Mucosa of gallbladder (tissue), 1 donor: ENCODE measurements at places on chromosomes 16 and 17.

- DNase-seq: no peak
These were observed 8.1 kb downstream of the LDAF1 start for GRCh38 chr16:21166561-21166961.

DNA sequence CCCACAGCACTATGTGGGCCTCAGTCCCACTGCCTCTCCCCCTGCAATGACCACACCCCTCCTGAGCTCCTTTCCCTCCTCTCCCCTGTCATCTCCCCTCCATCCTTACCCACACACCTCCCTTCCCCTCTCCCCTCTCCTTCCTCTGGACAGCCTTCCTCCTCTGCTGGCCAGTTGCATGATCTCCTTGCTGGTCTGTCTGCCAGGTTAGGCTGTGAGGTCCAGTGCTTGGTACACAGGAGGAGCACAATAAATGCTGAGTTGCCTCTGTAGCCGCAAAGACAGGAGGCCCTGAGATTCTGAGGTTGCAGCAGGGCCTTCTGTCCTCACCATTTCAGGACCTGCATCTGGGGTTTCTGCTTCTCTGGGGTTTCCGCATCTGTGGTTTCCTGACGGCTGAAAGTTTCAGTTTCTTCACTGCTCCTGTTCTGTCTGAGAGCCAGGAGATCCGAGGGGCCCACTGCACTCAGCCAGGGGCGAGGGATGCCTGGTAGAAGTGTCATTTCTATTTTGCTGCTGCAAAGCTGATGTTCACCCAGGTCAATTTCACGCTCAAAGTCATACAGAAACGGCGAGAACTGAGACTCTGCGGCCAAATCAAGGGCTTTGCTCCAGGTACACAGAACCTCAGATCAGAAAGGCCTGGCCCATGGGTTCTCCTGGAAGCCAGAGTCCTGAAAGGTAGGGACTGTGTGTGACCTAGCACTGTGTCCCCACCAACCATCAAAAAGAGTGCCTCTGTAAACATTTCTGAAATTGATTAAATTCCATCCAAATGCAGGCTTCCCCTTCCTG lies 4.6 kb upstream of the SLC12A3 start:
- DNase-seq: no peak

- DNase-seq: no peak
These were observed 23.6 kb downstream of the ALOX15B start for GRCh38 chr17:8062435-8062806.

GRCh38 chr17:17191961-17192381 lies 14.2 kb downstream of the PLD6 start:
- DNase-seq: no peak

- DNase-seq: no peak
These were observed 4.0 kb downstream of the CD7 start for GRCh38 chr17:82313195-82314011.

DNA sequence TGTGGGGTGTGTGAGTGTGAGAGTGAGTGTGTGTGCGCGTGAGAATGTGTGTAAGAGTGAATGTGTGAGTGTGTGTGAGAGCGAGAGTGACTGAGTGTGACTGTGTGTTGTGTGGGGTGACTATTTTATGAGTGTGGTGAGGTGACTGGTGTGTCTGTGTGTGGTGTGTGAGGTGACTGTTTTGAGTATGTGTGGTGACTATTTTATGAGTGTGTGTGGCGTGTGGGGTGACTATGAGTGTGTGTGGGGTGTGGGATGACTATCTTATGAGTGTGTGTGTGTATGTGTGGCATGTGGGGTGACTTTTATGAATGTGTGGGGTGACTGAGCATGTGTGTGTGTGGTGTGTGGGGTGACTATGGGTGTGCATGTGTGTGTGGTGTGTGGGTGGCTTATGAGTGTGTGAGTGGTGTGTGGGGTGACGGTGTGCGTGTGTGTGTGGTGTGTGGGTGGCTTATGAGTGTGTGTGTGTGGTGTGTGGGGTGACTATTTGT lies 152.9 kb upstream of the PLCG2 start:
- DNase-seq: no peak

DNA sequence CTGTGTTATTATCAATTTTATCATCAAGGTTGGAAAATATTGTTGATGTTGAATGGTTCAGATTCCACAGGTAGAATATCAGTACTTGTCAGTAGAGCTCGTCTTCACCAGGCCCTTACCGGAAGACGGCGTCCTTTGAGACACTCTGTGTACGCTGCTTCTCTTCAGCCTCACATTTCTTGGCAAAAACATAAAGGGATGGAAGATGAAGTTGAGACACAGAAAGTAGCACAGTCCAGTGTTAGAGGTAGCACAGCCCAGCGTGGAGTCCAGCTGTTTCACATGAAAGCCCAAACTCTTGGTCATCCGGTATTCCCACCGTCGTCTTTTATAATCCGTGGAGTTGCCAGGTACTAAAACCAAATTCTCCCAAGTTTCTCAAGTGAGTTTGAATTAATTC lies 30.4 kb downstream of the ATP2C2 start:
- no peak for DNase-seq

- DNase-seq: peak; percentile 55
These were observed 7.8 kb upstream of the RNF213 start for GRCh38 chr17:80252871-80253270.

DNA sequence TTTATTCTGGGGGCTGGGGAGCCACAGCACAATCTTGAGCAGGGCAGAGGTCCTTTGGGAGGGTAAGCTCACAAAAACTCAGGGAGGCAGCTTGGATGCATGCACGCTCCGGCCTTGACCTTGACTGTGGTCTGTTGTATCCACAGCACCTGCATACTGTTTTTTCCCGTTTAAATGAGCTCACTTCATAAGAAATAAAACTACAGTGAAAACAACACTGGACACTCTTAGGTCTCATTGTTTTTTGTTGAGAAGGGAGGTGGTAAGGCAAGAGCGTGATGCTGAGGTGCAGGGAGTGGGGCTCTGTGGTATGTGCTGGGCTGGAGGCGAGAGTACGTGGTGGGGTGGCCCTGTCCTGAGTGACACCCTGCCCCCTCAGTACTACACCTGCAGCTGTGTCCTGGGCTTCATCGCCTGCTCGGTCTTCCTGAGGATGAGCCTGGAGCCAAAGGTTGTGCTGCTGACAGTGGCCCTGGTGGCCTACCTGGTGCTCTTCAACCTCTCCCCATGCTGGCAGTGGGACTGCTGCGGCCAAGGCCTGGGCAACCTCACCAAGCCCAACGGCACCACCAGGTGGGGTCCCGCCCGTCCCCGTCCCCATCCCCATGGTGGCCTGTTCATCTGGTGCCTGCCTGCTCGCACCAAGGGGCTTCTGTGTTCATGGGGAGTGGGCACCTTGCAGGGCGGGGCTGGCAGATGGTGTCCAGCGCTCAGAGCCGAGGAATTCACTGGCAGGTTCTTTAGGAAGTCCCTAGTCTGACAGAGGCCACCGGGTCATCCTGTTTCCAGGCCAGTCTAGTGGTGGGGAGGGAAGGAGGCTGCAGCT lies 44.2 kb downstream of the ADCY7 start:
- DNase-seq: no peak

DNA sequence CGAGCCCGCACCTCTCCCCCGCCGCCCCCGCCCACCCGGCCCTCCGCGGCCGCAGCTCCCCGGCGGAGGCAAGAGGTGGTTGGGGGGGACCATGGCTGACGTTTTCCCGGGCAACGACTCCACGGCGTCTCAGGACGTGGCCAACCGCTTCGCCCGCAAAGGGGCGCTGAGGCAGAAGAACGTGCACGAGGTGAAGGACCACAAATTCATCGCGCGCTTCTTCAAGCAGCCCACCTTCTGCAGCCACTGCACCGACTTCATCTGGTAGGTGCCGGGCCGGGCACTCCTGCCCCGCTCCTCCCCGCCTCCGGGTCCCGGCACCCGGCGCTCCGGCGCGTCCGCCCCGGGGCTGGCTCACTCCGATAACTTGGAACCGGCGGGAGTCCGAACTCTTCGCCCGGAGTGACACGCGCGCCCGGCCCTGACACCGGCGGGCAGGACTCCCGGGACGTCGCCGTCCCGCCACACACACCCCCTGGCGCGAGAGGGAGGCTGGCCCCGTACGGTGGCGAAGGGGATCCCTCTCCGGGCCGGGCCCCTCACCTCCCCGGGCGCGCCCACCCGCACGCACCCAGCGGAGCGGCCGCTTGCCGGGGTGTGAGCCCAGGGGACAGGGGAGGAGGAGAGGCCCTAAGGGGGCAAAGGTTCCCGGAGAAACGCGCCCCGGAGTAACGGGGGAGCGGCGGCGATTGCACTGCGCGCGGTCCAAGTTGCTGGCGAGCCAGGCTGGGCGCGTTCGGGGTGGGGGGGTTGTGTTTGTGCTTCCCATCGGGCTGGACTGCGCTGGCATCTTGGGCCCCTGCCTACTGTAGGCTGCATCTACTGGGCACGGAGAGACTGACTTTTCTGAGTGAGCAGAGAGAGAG lies 581 bp downstream of the PRKCA start:
- peak; percentile 61 for DNase-seq

- DNase-seq: no peak
These were observed 9.1 kb upstream of the RAB5C start for GRCh38 chr17:42163696-42164407.

DNA sequence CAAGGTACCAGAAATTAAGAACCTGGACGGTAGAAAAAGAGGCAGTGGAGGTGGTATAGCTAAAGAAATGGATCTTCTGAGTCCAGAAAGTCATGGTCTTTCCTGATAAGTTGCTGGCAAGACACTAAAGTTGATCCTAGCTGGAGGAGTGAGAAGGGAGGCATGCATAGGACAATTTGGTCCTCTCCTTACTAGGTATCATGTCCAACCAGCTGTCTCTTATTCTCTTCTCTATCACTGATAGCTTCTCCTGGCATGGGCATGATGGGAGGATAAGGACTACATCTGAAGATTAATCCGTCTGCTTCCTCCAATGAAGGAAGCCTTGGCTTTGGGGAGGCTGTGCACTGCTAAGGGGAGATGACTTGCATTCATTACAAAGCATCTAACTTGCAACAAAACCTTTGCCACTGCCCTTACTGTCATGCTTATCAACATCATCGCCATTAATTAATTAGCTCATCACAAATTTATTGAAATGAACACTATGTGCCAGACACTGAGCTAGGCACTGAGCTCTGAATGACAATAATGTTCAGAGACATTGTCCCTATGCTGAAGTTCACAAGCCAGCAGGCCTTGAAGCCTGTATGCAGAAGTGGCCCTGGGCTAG lies 3.1 kb upstream of the FAM117A start:
- DNase-seq: no peak

DNA sequence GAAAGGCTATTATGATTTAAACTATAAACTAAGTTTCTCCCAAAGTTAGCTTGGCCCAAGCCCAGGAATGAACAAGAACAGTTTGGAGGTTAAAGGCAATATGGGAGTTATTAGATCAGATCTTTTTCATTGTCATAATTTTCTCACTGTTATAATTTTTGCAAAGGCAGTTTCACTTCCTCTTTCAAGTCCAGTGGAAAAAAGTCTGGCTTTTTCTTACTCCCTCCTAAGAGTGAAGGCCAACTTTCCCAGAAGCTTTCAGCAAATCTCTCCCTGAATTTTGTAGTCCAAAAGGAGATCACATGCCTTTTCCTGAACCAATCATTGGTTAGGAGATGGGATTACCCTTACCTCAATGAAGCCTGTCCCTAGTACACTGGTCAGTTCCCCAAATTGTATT lies 9.1 kb upstream of the BLMH start:
- DNase-seq: no peak

DNA sequence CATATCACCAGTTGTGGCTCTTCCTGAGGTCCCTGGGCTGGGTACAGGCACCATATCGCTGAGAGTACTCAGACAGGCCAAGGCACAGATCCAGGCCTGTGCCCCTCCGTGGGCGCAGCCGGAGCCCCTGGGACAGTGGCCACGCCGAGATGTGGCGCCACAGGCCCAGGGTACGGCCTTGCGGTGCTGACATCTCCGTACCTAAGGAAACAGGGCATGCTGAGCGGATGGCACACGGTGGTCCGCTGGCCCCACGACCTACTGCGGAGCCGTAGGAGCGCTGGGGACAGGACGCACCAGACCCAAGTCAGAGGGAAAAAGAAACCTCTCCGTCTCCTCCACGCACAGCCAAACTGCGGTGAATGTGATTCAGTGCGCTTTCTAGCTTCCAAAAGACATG lies 26.5 kb downstream of the NDUFAF8 start:
- DNase-seq: no peak

DNA sequence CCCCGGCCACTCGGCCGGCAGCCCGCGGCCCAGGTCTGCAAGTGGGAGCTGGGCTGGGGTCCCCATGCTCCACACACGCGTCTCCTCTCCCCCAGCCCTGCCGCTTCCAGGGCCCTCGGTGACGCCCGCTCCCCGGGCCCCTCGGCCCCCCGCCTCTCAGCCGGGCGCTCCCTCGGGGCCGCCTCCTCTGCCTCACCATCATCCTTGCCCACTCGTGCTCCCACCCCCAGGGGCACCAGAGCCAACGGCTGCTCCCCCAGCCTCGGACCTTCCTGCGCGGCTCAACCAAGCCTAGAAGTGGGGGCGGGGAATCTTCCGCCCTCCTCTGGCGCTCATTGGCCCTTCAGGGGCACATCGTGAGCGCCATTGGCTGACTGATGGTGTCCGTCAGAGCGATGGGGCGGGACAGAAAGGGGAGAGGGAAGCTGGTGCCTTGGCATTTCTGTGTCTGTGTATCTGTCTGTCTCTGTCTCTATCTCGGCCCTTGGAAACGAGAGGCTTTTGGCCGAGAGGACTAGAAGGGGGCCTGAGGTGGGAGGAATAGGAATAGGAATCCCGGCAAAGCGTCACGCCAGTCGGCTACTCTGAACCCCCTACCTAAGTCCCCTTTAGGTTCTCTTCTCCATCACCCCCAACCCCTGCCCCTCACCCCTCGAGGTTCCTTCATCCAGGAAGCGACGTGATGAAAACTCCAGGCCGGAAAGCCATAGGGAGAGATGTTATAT lies 88.9 kb downstream of the CDC27 start:
- peak; percentile 95 for DNase-seq

- no peak for DNase-seq
These were observed 27.0 kb downstream of the ARHGAP17 start for GRCh38 chr16:24988129-24988518.

- DNase-seq: no peak
These were observed 150.3 kb downstream of the BCAS3 start for GRCh38 chr17:60827943-60828342.

GRCh38 chr16:3780570-3780969 lies 63.2 kb upstream of the TRAP1 start:
- DNase-seq: no peak

- no peak for DNase-seq
These were observed 136.9 kb downstream of the BANP start for GRCh38 chr16:88088161-88088581.

GRCh38 chr17:32481193-32481592 lies 5.6 kb upstream of the CDK5R1 start:
- no peak for DNase-seq

DNA sequence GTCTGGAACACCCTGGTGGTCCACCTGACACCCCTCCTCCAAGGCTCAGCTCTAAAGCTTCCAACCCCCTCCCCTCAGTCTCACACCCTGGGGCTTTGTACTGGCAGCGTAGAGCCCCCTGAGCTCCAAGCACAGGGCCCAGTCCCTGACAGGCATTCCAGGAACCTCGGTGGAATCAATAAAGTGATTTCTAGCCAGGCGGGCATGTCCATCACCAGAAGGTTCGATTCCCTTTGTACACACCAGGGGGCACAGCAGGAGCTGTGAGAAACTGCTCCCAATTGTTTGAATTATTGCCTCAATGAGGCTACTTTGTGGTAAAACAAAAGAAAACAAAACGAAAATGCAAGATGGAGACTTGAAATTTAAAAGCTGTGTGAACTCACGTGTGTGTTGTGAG lies 51.8 kb downstream of the SMPD3 start:
- peak; percentile 68 for DNase-seq
